ENCODE measurements at places on chromosomes 12 and 14.

- no peak for DNase-seq
Observed at GRCh38 chr12:62709311-62709710, 225.6 kb downstream of the PPM1H start.

DNA sequence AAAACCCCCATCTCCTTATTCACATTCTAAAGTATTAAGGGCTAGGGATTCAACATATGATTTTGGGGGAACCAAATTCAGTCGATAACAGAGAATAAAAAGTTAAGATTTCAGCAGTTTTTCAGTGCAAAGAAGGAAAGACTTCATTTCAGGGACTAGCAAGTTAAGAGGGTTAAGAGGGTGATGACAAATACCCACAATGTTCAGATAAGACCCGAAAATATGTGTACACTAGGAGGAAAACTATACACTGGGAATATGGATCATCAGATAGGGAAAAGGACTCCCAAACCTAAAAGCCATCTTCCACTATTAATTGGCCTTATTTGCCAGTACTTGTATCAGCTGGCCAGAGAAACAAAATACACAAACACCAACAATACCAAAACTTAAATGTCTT lies 824.2 kb downstream of the SLC16A7 start:
- DNase-seq, result no peak

DNA sequence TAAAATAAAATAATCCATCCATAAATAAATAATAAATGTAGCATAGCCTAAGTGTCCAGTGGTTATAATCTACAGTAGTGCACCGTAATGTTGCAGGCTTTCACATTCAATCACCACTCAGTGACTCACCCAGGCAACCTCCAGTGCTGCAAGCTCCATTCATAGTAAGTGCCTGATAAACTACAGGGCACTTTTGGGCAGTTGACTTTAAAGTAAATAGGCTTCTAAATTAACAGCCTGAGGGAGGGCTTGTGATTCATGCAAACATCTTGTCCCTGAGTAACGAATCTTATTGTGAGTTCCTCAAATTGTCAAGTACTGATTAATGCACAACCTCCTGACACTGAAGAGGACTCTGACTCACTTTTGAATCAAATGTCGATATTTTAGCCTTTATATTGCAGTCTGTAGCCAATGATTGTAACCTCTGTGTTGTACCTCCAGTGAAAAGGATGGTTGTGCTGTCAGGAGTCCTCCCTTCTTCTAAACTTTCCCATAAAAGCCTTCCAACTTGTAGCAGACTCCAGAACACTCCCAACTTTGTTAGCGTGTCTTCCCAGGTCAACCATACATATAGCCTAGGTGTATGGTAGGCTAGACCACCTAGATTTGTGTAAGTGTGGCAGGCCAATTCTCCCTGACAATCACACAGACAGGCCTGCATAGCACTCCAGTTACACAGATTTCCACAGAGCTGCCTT lies 55.0 kb upstream of the BICD1 start:
- DNase-seq, result peak; percentile 96

- no peak for DNase-seq
Observed at GRCh38 chr14:33163109-33163508, 224.4 kb downstream of the NPAS3 start.

GRCh38 chr14:96269359-96269710 lies 13.3 kb downstream of the BDKRB1 start:
- DNase-seq, result no peak

DNA sequence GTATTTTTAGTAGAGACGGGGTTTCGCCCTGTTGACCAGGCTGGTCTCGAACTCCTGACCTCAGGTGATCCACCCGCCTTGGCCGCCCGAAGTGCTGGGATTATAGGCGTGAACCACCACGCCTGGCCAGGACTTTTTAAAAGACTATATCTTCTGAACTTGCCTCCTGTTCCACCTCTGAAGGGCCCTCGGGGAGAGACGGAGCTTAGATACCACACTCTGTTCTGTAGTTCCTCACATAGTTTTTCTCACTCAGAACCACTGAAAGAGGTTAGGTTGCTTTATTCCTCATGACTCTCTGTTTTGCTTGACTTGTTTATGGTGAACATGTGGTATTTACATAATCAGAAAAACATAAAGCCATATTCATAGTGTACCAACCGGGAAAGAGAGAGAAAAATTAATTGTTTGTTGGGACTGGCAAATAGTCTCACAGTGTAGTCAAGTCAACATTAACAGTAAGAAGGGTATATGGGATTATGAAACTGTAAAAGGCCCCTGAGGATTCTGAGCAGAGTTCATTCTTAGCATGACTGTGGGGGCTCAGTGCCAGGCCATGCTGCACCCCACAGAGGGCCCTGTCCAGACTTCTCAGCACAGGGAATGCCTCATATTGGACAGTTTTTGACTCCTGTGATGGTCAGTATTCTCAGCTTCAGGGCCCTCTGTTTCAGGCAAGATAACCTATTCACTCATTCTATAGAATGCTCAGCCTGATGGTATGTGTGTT lies 342.3 kb downstream of the ZFP36L1 start:
- DNase-seq, result no peak

DNA sequence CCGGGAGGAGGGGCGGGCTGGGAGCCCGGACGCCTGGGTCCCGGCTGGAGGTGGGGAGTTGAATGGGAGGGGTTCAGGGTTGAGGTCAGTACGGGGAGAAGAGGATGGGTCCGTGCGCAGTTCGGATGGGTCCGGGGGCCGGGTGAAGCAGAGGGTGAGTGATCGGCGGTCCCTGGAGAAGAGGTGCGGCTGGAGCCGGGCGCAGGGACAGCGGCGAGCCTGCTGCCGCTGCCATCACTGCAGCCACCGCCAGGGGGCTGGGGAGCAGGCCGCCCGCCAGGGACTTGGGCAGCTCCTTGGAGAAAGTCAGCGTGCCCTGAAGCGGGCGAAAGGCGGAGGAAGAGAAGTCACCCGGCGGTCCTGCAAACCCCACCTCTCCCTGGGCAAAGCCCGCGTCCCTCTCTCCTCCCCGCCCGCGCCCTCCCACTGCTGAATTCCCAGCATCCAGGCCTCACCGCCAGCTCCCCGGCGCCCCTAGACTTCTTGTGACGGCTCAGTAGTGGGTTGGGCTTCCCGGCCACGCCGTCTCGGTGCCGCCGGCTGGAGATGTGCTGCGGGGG lies 6.0 kb upstream of the GPR84 start:
- peak; percentile 82 for DNase-seq

DNA sequence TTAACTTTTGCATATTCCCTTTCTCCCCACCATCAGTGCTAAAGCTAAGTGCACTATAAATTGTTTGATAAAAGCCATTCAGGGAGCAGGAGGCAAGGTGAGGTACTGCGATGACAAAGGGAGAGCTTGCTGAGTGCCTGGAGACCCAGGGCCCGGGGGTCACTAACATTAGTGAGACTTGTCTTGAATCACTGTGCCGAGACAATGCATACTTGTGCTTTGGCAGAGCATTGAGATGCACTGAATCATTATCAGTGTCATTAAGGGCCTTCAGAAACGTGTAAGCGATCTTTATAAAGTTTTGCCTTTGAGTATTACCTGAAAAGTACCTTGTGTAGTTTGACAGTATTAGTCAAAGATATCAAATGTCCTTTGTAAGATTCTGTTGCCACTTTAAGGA lies 447.5 kb downstream of the PCNX1 start:
- DNase-seq, result peak; percentile 19

DNA sequence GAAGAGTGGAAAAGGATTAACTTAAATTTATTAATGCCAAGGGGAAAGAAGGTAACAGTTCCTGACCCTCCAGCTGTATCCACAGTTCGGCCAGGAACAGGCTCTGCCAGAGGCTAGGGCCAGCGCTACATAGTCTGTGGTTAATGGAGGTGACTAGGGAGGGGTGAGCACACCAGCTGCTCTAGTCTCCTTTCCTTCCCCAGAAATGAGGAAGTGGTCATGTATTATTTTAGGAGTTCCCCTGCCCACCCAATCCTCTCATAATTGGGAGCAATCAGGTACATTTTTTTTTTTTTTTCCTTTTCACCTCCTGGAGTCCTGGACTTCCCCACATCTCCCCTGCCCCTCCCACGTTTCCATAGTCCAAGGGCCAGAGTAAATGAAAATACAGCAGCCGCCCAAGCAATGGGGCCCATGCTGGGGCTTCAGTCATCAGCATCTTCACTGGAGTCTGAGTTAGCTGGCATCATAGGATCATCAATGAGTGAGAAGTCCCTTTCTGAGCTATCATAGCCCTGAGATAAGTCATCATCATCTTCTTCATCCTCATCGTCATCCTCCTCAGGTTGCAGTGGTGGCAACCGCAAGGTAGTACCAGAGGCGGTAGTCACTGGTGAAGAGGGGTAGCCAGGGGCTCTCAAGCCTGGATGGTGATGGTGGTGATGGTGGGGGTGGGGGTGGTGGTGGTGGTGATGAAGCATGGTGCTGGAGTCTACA lies 1.5 kb upstream of the SUPT16H start:
- DNase-seq, result no peak
